HEK293T (cell line): ENCODE measurements at places on chromosomes 1 and 21.

DNA sequence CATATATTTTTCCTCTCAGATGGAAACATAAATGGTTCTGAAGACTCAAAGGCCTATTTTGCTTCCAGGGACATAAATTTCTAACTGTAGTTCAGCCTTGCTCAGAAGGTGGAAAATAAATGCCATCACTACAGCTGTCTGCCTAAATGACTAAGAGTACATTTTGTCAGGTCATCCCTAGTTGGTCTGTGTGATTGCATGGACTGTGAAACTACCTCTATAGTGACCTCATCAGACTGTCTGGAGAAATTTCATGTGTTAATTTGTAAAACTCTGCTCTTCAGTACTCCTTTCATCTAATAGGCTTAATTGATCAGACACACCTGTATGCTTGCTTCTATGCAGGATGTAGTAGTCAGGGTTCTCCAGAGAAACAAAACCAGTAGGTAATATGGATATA, 886.9 kb downstream of the AMY1C start:
- no peak for DNase-seq

DNA sequence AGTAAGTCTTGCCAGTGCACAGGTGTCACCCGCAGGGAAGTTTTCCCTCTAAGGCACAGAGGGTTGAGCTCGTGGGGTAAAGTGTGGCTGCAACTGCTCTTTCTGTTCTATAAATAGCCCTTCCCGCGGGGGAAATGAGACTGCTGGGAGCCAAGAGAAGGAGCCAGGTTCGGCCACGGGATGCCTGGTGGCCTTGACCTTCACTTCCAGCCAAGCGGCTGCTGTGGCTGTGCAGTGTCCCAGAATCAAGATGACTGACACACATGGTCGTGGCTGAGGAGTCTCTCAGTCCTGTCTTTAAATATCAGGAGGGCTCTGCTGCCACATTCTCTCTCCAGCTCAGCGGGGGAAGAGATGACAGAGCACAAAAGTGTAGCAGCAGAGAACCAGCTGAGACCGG, 154.1 kb upstream of the VAMP3 start:
- no peak for DNase-seq

DNA sequence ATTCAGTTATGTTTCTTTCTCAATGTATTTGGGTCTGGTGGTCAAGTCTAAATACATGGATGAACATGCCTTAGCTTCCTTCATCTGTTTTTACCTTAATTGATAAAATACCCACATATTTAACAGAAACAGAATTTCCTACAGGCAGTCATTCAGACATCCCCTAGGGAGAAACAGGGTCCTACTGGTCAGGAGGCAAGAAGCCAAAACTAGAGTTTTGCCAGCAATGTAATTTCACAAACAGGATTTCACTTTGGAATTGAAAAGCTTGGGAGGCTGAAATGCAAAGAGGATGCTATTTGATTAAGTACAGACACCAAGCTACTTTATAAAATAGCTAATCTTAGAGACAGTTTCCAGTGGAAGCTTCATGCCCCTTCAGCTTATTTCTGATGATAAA, 224.2 kb downstream of the SIPA1L2 start:
- no peak for DNase-seq

- no peak for DNase-seq
Observed at GRCh38 chr1:202280595-202280994, 61.1 kb downstream of the UBE2T start.

GRCh38 chr1:28412731-28413130, 43.2 kb downstream of the PHACTR4 start:
- DNase-seq: no peak

DNA sequence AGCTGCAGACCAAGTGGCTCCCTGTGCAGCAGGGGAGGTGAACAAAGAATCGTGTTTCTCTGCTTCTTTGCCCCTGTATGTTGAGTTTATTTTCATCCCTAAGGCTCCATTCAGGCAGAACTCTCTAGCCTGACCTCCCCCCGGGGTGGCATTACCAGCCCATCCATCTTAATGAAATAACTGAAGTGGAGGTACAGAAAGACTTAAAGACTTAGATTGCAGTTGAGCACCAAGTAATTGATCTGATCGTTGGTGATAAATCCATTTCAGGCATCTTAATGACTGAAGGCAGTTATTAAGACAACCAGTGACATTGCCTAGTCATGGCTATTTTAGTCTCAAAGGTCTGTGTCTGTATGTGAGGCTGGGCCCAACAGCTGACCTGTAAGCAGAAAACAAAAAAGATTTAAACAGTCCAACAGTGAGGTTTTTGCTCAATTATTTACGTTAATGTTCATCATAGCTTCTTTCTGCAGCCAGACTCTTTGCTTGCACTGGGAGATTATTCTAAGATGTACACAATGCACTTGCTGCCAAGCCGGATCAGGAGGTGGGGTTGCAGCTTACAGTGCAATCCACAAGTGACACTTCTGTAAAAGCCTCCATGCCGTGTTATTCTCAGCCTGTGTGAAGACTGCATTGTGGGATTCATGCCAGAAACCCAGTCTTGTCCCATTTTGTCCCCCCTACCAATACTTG, 363.0 kb upstream of the DUSP10 start:
- DNase-seq: no peak
